Body of pancreas (tissue), 4 donors: ENCODE measurements at places on chromosomes 16 and 17. TPM values are rescaled to one million over a fixed set of nuclear protein-coding genes. Genes with fewer than 3 reads are reported as not detected.

GRCh38 chr17:45889579-45889978 is 4.8 kb upstream of the MAPT start:
- DNase-seq: no peak

DNA sequence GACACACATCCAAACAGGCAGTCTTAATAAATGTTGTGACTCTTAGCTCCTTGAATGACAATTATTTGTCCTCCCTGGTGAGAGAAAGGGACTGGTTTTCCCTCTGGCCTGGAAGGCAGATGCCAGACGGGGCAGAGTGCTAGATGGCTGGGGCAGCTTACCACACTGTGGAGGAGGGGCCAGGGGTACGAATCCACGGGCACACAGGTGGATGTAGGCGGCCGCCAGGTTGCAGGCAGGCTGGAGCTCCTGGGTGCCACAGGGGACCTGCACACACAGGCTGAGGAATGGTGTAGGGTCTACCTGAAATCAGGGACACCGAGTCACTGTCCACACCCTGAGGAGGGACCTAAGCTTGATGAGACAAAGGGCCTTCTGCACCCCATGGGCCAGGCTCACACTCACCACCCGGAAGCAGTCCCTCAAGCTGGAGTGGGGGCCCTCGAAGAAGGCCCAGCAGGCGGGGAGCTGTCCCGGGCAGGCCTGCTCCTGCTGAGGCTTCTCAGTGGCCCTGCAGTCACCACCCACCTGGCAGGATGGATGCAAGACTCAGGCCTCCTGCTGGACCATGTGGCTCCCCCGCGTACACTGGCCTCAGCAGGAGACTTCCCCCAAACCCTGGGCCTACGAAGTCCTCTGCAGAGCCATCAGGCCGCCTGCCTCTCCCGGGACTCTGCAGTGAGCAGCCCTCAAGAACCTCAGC is 38.4 kb downstream of the RMI2 start:
- no peak for DNase-seq

GRCh38 chr16:66007717-66008116 is 358.8 kb upstream of the CDH5 start:
- no peak for DNase-seq

DNA sequence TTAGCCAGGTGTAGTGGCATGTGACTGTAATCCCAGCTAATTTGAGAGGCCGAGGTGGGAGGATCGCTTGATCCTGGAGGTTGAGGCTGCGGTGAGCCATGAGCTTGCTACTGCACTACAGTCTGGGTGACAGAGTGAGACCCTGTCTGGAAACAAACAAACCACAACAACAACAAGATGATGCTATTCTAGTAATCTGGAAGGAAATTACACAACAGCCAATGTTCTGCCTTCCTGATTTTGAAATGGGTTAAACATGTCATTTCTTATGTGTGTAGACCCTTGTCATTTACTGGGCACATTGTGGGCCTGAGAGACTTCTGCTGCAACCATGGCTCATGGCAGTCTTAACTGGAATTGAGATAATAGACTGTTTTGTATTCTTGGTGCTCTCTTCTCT is 5.9 kb downstream of the COQ7 start:
- no peak for DNase-seq

- DNase-seq: no peak
Measured at GRCh38 chr17:42071810-42072209, 21.4 kb upstream of the C17orf113 start.

DNA sequence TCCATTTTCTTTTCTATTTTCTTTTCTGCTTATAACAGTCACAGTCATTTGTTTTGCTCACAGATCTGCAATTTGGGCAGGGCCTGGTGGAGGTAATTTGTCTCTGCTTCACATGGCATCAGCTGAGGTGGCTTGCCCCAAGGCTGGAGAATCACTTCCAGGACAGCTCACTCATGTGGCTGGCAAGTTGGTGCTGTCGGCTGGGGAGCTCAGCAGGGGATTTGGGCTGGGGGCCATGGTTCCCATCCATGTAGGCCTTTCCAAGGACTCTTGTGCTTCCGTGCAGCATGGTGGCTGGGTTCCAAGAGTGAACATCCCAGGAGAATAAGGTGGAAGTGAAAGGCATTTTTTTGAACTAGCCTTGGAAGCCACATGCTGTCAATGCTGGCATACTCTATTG is 85.7 kb downstream of the MGAT5B start:
- DNase-seq: no peak

- DNase-seq: no peak
Measured at GRCh38 chr16:6122401-6122800, 1024.8 kb upstream of the EEF2KMT start.

GRCh38 chr17:78473951-78474613 is 95.6 kb downstream of the PGS1 start:
- no peak for DNase-seq

GRCh38 chr16:8063159-8063558 is 527.2 kb downstream of the TMEM114 start:
- DNase-seq: no peak

DNA sequence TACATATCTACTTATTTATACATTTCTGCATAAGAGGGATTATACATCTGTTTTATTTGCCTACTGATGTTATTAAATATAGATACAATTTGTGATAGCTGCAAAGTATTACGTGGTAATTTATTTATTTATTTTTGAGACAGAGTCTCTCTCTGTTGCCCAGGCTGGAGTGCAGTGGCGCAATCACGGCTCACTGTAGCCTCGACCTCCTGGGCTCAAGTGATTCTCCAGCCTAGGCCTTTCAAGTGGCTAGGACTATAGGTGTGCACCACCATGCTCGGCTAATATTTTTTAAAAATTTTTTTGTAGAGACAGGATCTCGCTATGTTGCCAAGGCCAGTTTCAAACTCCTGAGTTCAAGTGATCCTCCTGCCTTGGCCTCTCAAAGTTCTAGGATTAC is 35.5 kb downstream of the NFAT5 start:
- DNase-seq: no peak

DNA sequence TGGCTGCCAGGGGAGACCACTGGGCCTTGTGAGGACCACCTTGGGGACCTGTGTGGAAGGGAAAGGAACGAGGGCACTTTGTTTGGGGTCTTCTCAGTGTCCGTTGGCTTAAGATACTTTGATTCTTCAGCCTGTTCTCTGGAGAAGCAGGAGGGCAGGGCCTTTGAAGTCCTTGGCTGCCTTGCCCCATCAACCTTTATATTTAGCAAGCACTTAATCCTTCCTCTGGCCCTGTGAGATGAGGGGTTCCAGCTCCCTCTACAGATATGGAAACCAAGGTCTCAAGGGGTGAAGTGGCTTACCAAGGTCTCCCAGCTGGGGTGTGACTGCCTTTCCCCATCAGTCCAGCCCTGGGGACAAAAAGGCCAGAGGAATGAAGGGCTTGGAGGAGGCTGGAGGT is 28.5 kb downstream of the TTYH2 start:
- no peak for DNase-seq

DNA sequence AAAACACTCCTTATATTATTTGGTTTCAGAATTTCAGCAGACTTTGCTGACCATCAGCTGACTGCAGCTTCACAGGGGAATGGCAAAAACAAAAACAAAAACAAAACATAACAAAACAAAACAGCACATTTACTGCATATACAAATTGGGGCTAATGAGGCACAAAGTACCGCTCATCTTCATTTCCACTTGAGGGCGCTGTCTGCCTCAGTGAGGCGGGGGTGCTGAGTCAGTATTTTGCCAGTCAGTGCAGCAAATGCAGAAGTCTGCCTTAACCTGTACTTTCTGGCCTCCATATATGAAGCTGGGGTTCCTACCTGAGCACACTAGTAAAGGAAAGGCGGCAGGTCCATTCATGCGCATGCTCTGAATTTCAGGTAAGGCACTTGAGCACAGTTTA is 13.5 kb upstream of the DYNLRB2 start:
- peak; percentile 25 for DNase-seq

- no peak for DNase-seq
Measured at GRCh38 chr17:18004884-18005305, 32.2 kb downstream of the DRC3 start.

GRCh38 chr16:2949705-2950352 is 14.2 kb upstream of the KREMEN2 start:
- no peak for DNase-seq

- no peak for DNase-seq
Measured at GRCh38 chr16:4105848-4106247, 10.4 kb downstream of the ADCY9 start.

- peak; percentile 55 for DNase-seq
Measured at GRCh38 chr16:82263521-82264143, 93.6 kb upstream of the MPHOSPH6 start.

- DNase-seq: no peak
Measured at GRCh38 chr17:79859676-79860615, 20.7 kb upstream of the CBX4 start.

- DNase-seq: no peak
Measured at GRCh38 chr16:2196162-2196980, at the start of gene CASKIN1. Gene CASKIN1, minus strand, starts transcription at chr16:2196605. Its CDS starts 173 bp downstream, at chr16:2196432.

DNA sequence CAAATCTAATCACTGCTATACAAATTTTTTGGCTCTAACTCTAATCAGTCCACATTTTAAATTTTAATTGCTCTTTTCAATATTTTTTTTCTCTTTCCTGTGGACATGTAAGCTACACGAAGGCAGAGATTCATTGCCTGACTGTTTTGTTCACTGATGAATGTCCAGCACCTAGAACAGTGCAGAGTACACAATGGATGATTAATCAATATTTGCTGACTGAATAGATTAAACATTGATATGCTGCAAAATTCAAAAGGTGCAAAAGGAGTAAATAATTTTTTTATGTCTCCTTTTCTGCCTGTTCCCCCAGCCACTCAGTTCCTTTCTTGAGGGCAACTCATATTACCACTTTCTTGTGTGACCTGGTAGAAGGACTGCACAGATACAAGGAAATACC is 32.8 kb downstream of the SCNN1B start:
- no peak for DNase-seq

DNA sequence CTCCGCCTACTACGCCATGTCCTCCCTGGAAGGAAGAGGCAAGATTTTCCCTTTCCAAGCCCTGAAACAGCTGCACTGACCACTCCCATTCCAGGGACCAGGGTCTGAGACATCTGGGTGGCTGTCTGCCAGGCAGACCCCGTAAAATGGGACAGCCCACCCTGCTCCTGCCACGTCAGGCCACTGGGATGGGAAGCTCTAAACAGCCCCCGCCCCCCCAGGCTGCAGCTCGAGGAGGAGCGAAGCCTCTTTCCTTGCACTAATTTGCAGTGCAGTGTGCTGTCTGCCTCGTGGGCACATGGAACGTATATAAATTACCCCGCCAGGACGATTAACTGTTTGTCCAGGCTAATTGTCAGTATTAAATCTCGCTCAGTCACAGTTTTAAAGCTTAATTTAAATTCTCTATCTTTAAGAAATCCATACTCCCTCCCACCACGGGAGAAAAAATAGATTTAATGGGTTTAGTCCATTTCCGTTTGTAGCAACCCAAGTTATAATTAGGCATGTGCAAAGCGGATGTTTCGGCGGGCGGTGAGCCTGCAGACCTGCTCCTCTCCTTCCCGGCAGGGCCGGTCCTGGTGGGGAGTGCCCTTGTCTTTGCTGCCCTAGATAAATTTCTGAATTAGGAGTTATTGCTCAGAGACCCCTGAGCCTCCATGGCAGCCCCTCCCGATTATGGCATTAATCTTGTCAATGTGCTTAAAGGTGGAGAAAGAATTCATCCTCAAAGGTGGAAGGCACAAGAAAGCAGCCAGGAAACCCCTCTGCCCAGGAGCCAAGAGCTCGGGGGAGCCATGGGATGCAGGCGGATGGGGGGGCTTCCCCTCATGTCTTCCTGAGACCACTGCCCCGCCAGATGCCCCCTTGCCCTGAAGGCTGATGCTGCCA is 268.0 kb upstream of the TNRC6C start:
- DNase-seq: no peak

DNA sequence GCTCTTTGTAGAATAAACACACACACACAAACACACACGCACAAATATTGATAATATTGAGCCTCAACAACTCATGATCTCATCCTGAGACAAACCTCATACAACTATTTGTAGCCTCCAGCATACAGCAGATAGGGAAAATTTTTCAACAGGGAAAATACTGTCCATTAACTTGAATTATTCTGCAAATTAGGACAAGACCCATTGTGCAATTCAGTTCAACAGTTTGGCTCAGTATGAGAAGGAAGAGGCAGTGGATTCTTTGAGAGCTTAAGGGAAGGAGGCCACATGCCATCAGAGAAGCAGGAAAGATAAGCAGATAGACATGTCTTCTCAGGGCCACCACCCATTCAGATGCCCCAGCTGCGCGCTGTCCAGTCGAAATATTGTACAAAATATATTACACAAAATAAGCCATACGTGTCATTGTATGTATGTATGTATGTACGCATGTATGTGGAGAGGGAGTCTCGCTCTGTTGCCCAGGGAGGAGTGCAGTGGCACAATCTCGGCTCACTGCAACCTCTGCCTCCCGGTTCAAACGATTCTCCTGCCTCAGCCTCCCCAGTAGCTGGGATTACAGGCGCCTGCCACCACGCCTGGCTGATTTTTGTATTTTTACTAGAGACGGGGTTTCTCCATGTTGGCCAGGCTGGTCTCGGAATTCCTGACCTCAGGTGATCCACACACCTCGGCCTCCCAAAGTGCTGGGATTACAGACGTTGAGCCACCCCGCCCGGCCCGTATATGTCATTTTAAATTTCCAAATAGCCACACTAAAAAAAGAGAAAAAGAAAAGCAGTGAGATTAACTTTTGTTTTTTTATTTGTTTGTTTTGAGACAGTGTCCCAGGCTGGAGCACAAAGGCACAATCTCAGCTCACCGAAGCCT is 1.8 kb downstream of the ZC3H7A start:
- no peak for DNase-seq

GRCh38 chr17:6780001-6780400 is 4.0 kb downstream of the FBXO39 start:
- no peak for DNase-seq

DNA sequence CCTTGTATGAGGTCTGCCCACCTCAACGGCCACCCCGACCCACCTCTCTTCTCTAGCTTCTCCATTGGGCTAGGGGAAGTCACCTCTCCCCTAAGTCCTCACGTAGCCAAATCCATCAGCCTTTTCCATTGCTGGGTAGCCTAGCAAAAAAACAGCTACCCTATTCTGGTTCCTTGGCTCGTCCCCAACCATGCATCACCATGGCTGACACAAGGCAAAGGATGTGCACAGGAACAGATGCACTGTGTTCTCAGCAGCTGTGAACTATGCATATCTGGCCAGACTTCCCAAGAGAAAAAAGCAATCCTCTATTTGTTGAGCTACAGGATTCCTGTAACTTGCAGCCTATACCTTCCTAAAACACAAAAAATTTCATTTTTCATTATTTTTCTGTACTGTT is 22.0 kb upstream of the FLCN start:
- DNase-seq: no peak

NPIPA3 gene
- not detected for total RNA-seq

CIBAR2 gene
- not detected for total RNA-seq

ORC6 gene
- total RNA-seq: not detected

CNOT1 gene
- total RNA-seq: 56.8 TPM

KRTAP4-6 gene
- total RNA-seq: not detected

ODAD4 gene
- 0.66 TPM for total RNA-seq
